Stimulated activated CD8-positive, alpha-beta memory T cell treated with anti-CD3 and anti-CD28 coated beads, Interleukin-15, amount 100 ng/mL, for 48 hours (primary cell): ENCODE measurements at places on chromosomes 6 and 20.
A peak's percentile ranks its signal among the peaks of the same experiment; 100 is the strongest.

- no peak for DNase-seq
These were observed 47.2 kb downstream of the BACH2 start for GRCh38 chr6:90249458-90249857.

GRCh38 chr20:47854687-47855212 is 69.5 kb upstream of the SULF2 start:
- DNase-seq, result no peak

DNA sequence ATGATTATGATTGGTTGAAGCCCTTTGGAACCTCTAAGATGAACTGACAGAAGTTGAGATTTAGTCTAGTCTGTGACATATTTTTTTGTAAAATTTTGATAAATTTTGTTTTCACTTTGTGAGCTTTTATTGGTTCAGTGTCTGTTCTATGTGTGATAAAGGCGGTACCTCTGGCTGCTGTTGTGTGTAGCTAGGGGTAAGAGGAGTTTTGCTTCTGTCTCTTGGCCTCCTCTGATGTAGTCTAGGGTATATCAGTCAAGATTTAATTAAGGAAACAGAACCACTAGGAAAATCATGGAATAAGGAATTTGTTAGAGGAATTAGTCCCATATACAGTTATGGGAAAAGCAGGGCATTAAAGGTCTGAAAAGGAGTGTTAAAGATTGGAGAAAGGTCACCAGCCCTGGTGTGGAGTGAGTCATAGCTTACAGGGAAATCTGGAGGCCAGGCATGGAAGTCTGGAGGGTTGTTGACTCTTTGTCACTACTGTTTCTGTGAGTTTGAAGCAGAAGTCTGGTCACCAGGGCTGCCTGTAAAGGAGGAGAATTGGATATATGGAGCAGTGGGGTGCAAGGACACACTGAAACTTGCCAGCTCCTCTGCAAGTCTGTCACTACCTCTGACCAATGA is 28.5 kb downstream of the CDC5L start:
- no peak for DNase-seq

GRCh38 chr20:41339957-41340326 is 679 bp upstream of the LPIN3 start:
- peak; percentile 69 for DNase-seq

DNA sequence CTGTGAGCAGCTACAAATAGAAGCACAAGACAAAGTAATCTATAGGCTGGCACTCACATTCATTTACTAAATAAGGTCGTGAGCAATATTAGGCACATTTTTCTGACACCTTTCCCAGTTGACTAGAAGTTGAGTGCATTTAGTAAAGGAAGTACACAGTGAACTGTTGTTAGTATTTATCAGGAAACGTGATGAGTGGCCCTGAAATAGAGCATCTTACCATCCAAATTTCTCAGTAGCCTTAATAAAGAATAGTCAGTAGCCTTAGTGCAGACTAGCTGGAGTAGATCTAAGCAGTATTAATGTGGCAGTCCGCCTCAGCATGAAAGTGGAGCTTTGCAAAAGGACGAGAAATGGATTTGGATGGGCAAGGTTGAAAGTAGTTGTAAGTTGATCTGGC is 205.5 kb upstream of the QKI start:
- no peak for DNase-seq
